ENCODE measurements at places on chromosomes 5 and 9.

DNA sequence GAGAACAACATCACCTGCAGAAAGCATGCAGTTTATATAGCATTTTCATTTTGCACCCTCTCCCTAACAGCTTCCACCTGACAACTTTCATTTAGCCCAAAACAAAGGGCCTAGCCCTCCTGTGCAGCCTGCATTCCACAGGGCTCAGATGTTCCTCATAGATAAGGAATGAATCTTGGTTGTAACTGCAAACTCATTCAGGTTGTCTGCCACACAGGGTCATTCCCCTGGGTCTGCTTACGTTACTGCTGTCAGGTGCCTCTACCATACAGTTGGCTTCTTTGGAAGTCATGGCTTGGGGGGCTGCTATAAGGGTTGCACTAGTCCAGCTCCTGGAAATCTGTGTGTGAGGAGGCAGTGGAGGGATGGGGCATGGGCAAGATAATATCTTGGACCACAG, 2.7 kb upstream of the DCP2 start:
- no peak for DNase-seq

DNA sequence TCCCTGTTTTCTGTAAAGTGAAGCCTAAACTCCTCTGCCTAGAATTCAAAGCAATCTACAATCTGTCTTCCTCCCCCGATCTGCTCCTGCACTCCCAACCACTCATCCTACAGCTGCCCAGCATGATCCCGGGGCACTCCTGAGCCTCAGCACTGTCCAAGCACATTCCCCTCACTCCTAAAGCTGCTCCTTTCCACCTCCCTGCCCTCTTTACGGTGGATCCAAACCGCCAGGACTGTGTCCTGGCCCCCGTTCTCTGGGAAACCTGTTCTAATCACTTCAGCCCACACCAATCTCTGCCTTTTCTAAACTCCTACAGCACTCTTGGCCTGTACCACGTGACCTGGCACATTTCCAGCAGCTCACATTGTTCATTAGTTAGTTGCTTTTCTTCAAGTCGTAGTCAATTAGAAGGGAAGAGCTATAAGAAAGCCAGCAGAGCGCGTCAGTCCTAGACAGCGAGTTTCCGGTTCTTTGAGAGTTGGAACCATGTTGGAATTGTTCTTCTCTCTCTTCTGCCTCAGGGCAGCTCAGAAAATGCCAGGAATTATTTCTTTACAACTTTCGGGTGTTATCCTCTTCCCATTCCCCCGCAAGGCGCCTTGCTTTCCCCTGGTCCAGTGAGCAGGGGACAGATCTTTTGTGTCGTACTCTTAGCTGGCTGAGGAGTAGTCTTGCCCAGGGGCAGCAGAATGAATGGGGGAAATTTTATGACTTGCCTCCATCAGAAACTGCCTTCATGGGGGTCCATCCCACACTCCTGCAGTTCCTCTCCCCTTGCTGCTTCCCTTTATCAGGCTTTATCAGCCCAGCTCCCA, 60.7 kb downstream of the NRG2 start:
- DNase-seq: no peak

GRCh38 chr5:124570285-124571035, 176.0 kb downstream of the ZNF608 start:
- DNase-seq: no peak

DNA sequence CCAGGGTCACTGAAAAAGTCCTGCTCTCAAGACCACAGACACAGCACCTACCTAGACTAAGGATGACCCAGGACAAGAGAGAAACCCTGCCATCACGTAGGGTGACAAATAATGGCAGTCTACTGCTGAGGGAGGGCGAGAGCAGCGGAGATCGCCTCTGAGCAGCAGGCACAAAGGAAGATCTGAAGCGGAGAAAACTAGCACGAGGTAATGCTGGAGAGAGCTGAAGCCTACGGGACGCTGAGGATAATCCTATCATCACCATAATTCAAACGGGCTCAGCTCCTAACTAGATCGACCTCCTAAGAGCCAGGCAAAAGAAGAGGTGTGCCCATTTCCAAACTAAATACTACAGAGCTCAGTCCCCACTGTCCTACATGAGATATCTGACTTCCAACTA, 41.3 kb downstream of the FBXO10 start:
- no peak for DNase-seq

- DNase-seq: peak; percentile 69
Measured at GRCh38 chr5:159773062-159773924, 143.0 kb upstream of the ADRA1B start.

GRCh38 chr9:130886981-130887380, 9.6 kb downstream of the QRFP start:
- DNase-seq: no peak

DNA sequence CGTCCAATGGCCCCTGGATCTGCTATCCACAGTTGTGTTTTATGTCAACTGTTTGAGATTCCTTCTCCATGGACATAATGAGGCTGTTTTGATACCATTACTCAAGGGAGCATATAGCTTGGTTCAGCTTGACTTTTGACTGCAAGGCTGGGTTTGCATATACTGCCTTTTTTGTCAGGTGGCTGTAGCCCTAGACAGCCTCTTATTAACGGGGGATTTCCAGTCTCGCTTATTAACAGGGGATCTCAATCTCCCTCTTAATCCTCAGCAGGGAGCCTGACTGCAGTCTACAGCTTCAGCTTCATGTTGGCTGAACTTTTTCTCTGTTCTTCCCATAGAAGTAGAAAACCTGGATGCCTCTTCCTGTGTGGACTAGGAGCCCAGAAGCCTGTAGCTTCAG, 73.7 kb upstream of the TNC start:
- no peak for DNase-seq

- DNase-seq: no peak
Measured at GRCh38 chr5:172038167-172038566, 31.7 kb upstream of the FBXW11 start.

DNA sequence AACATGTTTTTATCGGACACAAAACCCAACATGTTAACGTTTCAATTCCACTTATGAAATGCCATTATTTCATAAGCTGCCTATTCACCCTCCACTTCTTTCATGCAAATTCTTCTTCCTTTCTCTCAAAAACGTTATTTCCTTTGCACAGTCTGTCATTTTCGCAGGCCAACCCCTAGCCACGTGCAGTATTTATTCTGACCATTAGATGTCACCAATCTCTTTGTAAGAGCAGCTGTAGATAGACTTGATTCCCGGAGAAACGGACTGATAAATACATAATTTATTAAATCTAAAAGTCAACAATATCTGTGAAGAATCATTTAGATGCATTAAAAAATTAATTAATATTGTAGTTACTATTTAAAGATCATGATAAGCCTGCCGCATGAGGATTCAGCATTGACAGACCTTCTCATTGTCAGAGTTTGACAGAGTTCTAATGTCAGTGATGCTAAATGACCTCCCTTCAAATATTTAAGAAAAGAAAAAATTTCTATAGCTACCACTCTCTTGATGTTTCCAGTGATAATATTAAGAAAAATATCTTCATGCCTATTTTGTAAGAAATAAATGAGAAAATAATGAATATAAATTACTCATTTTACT, 933.6 kb downstream of the CDH12 start:
- DNase-seq: no peak

DNA sequence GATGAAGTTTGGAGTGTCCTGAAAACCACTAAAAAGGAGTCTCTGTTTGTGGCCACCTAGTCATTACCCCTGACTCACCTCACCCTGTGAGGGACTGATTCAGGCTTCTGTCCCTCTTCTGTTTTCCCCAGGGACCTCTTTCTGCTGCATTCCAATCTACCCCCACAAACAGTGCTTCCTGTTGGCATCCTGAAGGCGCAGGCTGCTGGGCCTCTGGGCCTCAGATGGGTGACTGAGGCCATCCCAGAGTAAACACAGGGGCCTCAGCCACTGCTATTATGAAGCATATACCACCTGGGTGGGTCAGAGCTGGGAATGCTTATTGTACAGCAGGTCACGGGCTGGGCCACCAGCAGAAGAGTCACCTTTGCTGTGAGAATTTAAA, 20.0 kb downstream of the MORN5 start:
- no peak for DNase-seq

- no peak for DNase-seq
Measured at GRCh38 chr5:154176181-154176580, 14.4 kb upstream of the GALNT10 start.

DNA sequence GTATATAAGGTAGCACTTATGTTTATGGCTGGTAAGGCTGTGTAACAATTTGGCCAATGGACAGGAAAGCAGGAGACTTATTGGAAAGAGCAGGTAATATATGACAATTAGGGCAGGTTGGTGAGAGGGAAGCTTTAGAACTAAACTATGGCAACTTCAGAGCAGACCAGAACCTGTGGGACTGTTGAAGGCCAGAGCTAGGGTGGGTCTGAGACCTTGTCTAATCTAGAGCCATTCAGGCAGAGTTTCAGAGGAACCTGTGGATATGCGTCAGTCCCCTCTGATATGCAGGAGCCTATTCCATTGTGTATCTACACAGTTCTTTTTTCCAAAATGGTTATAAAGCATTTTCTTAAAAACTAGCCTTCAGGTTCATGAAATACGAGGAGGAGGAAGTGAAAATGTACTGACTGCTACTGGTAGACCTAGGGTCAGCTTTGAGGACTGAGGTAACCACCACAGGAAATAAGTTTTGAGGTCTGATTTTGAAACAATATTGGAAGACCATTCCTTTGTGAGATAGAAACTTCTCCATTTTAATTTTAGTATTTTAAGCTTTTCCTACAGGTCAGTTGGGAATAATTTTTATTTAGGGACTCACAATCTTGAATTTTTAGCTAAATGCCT, 37.6 kb downstream of the ELL2 start:
- DNase-seq: no peak

GRCh38 chr5:174329738-174330137, 284.2 kb downstream of the NSG2 start:
- DNase-seq: no peak

DNA sequence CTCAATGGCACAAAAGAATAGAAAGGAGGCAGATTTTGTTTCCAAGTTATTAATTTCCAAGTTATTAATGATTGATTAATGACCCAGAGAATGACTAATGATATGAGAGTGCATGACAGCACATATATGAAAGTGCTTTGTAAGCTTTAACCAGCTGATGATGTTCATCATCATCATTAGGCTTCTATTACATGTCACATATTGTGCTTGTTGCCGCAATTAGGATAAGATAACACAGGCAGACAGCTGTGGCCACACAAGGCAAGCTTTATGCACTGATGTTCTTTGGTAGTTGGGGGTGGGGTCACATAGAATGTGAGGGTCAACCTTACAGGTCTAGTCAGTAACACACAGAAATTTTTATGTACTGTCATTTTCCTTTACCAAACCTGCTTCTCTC, 219.7 kb downstream of the TRPM3 start:
- no peak for DNase-seq

- peak; percentile 2 for DNase-seq
Measured at GRCh38 chr9:20356403-20357036, 265.8 kb downstream of the MLLT3 start.

DNA sequence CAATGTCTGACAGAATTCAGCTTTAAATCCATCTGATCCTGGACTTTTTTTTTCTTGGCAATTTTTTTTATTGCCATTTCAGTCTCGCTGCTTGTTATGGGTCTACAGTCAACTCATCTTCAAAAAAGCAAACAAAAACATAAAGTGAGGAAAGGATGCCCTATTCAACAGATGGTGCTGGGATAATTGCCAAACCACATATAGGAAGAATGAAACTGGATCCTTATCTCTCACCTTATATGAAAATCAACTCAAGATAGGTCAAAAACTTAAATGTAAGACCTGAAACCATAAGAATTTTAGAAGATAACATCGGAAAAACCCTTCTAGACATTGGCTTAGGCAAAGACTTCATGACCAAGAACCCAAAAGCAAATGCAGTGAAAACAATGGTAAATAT, 389.1 kb upstream of the ST8SIA4 start:
- no peak for DNase-seq

DNA sequence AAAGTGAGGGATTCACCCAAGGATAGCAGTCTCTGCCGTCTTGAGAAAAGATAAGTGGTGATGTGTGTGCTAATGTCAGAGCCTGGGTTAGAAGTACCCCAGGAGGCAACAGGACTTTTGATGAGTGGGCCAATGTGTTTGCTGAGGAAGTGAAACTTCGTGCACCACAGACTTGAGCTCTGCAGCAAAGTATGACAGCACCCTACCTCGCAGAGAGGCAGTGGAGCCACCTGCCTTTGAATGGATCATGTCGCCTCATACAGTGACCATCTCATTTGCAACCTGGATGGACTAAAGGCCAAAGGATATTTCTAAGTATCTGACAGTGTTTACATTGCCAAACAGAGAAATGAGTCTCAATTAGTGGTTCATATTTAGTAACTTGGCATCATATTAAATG, 593.9 kb upstream of the GRAMD2B start:
- no peak for DNase-seq

GRCh38 chr5:178341091-178341850, 108.7 kb upstream of the PHYKPL start:
- no peak for DNase-seq
